Body of pancreas (tissue), 4 donors: ENCODE measurements at places on chromosomes 5 and 9. TPM values are rescaled to one million over a fixed set of nuclear protein-coding genes. Genes with fewer than 3 reads are reported as not detected.

SGCD gene
- 0.66 TPM for total RNA-seq

SFXN1 gene
- total RNA-seq, result 29.3 TPM

DNA sequence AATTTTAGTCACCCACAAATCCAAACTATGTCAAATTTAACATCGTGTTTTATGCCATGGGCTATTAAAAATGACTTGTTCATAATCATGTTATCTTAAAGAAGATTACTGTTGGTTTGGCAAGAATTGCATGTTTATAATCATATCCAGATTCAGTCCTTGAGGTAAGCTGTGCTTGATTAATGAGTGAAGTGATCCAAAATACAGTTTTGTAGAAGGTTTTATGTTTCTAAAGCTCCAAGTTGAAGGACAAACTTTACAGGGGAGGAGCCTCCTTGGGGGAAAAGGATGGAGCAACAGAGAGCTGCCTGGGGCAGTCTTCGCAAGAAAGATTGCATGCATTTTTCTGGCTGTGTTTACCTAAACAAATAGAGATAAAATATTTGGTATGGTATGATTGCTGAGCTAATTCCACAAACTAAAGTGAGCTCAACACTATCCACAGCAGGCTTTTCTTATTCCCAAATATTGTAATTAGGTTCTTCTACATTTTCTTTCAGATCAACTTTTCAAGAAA, 189.5 kb upstream of the TYRP1 start:
- DNase-seq, result no peak

DNA sequence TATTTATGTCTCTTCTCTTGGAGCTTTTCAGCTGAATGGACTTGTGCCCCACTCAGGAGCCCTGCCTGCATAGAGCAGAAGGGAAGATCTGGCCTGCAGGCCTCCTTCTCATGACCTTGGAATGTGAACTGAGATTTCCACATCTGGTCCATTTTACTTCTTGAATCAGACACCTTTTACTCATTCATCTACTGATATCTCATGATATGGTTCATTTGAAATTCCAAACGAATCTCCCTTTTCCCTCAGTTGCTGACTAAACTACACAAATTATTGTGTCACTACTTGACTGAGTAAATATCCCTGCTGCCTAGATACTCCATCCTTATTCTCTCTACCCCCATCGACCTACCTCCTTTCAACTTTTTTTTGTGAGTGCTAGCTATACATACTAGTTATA, 138.7 kb downstream of the PLCXD3 start:
- DNase-seq, result no peak

DNA sequence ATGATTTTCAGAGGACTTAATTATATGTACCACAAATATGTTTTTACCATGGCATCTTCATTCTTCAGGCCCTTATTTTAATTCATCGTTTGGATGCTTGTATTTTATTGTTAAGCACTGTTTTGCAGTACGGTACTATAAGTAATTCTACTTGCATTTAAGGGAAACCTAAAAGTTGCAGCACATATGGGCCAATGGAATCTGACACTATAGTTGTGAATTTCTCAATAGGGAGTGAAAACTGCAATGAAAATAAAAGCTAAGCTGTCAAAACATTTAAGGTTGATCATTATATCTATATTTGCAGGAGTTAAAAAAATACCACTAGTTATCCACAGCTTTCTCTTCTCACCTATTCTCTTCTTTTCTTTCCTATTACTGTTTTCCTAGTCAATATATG, 1071.8 kb downstream of the MAT2B start:
- DNase-seq, result no peak

SPINK6 gene
- total RNA-seq, result not detected

DNA sequence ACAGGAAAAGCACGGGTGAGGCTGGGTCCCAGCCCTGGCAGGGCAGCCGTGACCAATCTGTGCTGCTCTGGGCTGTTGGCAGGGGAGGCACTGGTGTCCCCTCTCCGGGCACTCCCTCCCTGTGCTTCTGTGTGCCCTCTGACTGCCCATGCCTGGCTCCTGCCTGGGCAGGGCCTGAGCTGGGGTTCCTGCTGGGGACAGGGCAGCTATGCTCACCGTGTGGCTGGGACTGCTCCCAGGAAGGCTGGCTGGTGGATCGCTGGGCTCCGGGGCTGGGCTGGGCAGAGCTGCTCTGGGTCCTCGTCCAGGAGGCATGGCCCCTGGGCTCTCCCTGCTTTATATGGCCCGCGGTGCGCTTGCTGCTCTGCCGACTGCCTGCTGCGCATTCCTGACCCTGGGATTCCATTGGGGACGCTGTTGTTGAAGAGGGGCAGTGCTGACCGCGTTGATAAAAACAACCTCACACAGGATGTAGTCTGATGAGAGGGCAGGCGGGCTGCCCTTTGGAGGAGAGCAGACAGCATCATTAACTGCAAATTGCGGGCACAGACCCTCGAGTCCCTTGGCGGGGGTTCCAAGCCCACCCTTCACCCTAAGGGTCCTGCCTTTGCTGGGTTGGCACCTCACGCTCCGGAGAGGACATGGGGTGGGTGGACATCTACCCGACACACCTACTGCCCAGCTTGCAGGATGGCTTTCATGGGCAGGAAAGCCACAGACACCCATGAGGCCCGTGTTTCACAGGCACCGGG, 955 bp downstream of the QRFP start:
- DNase-seq, result no peak

DNA sequence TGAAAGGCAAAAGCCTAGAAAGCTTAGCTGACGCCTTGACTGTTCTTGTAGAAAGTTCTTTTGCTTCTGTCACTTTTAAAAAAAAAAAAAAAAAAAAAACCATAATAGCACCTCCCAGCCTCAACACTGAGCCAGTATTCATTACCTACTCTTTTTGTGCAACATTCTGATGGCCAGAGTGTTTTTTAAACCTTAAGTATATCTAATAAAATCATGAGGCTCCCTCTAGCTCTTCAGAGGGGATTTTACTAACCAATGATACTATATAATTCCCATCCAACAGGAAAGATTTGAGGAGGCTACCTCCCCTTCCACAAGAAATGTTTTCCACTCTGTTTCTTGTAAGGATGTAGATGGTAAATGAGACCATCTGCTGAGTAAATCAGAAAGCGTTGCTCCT, 3.9 kb downstream of the BNC2 start:
- no peak for DNase-seq

GRCh38 chr9:78030553-78031443, 813 bp downstream of the GNAQ start:
- peak; percentile 44 for DNase-seq

CTXN3 gene
- total RNA-seq, result not detected

TEK gene
- 4.6 TPM for total RNA-seq
